ENCODE measurements at places on chromosomes 5 and 9. TPM values are rescaled to one million over a fixed set of nuclear protein-coding genes. Genes with fewer than 3 reads are reported as not detected.

The BRD3OS gene
- 37.9 TPM for total RNA-seq

The CKMT2 gene
- not detected for total RNA-seq

The COMMD10 gene
- total RNA-seq, result 23.6 TPM

The RGS7BP gene
- total RNA-seq, result not detected

The LTC4S gene
- not detected for total RNA-seq

The NTRK2 gene
- under 0.01 TPM for total RNA-seq

The GABRA6 gene
- total RNA-seq, result not detected

The DRD1 gene
- total RNA-seq, result not detected

The NOXA1 gene
- total RNA-seq, result 0.33 TPM

The CAMSAP1 gene
- total RNA-seq, result 46.8 TPM

The LCN2 gene
- not detected for total RNA-seq

The THBS4 gene
- total RNA-seq, result 0.33 TPM

All from mesangial cell (primary cell).